AG10803 (cell line): ENCODE measurements at places on chromosomes 3 and 15.

- no peak for DNase-seq
Measured at GRCh38 chr3:58839964-58840363, 173.4 kb upstream of the FAM3D start.

- DNase-seq, result no peak
Measured at GRCh38 chr3:115651087-115651486, 27.8 kb downstream of the GAP43 start.

GRCh38 chr3:30694148-30694547 is 87.7 kb downstream of the TGFBR2 start:
- DNase-seq, result peak; percentile 25

- peak; percentile 55 for DNase-seq
Measured at GRCh38 chr3:158091531-158091930, 14.7 kb downstream of the SHOX2 start.

DNA sequence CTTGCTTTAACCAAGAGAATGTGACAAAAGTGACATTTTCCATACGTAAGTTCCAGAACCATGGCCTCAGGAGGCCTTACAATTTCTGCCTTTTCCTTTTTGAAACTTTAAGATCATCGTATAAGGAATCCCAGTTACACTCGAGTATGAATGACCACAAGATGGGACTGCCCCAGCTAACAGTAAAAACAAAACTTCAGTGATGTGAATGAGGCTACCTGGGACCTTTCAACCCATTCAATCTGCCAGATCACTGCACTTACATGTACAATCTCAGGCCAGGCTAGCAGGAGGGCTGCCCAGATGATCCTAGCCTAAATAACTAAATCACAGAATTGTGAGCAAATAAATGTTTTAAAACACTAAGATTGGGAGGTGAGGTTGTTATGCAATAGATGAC is 328.8 kb downstream of the CNTN6 start:
- no peak for DNase-seq

GRCh38 chr15:48038221-48038620 is 82.6 kb upstream of the SLC24A5 start:
- no peak for DNase-seq

DNA sequence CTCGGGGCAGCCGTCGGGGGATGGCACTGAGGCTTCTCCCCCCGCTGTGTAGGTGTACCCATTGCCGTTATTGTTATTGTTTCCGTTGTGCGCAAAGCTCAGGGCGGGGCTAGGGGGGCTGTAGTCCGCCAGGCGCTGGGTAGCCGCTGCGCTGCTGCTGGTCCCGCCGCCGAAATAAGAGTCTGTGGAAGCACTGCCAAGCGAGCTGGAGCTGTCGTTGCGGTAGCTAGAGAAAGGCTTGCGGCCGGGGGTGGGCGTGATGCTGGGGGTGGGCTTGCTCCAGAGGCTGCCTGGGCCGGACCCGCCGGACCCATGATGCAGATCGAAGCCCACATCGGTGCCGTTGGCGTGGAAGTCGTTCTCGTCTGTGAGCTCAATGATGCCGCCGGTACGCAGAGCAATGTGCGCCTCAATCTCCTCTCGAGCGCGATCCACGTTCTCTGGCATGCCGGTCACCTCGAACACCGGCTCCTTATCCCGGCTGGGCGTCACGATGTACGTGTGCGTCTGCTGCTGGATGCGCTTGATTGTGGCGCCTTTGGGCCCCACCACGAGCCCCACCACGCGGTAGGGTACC is 1.9 kb downstream of the MEX3B start:
- no peak for DNase-seq
